ENCODE measurements at places on chromosomes 3 and 15.

DNA sequence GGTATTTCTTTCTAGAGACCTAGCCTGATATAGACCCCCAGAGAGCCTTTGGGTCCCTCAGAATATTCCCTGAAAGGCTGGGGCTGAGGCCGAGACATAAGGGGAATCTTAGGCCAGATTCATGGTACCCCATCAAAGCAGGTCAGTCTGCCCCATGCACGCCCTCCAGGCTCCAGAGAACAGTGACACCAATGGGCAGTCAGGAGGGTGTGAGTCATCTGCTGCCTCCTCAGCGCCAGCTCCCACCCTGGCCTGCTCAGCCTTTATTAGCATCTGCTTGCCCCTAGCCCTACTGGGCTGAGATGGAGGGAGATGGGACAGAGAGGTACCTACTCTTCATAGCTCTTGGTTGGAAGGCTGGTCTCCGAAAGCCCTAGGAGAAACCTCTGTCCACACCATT is 14.3 kb upstream of the CAMKV start:
- DNase-seq = no peak

DNA sequence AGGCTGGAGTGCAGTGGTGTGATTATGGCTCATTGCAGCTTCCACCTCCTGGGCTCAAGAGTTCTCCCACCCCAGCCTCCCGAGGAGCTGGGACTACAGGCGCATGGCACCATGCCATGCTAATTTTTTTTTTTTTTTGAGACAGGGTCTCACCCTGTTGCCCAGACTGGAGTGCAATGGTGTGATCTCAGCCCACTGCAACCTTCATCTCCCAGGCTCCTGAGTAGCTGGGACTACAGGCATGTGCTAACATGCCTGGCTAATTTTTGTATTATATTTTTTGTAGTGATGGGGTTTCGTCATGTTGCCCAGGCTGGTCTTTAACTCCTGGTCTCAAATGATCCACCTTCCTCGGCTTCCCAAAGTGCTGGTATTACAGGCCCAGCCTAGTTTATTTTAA is 4.0 kb downstream of the TEX9 start:
- DNase-seq = no peak

GRCh38 chr15:59237119-59237855 is 30.6 kb downstream of the LDHAL6B start:
- DNase-seq = no peak

- no peak for DNase-seq
Observed at GRCh38 chr15:50176869-50177268, 5.1 kb upstream of the SLC27A2 start.

DNA sequence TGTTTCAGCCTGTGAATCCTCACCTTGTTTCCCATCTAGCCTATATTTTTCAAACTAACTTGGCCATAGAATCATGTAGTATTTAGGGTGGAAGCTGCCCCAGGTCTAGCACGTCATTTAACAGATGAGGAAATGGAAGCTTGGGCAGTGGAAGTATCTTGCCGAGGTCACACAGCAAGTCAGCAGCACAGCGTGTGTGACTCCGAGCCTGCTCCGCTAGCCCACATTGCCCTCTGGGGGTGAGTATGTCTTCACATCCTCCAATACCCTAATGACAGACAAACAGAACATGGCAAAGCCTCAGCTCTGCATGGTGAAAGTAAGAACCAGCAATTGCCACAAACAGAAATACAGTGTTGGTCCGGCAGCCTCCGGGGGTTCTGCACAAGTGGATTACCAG is 2.2 kb upstream of the CCR5 start:
- peak; percentile 46 for DNase-seq

DNA sequence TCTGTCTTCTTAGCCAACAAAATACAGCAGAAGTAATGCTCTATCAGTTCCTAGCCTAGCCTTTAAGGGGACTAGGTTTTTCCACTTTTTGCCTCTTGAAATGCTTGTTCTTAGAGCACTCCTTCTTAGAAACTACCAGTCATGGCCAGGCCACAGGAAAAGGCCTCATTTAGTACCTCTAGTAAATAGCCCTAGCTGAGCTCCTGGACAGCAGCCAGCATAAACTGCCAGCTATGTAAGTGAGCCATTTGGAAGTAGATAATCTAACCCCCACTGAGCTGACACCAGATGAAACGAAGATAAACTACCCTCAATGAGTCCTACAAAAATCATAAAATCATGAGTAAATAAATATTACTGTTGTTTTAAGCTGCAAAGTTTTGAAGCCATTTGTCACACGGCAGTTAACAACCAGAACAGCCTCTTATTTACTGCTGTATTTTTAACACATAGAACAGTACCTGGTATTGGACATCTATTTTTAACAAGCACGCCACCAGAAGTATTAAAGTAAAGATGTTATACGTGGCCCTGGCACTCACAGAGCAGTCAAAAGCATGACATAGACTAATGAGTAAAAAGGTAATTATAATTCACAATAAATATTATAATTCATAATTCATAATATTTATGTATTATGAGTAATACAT is 12.0 kb downstream of the TBC1D5 start:
- DNase-seq = no peak

DNA sequence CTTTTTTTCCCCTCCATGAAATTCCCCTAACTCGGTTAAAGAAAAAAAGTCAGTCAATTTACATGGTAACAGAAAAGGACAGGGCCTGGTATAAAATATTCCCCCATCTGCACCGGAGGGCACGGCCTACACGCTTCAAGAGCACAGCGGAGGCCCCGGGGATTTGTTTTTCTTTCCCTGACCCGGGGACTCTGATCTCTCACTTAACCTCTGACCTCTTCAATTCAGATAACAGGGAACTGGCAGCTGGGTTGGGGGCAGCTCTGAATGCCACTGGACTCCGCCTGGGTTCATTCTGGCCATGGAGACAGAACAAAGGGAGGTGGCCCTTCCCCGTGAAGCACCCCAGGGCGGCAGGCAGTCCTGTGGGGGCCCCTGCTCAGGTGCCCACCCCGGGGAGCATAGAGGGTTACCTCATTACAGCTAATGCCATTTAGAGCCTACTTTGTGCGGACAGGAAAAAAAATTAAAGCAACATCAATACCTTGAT is 257.5 kb downstream of the SHQ1 start:
- no peak for DNase-seq

DNA sequence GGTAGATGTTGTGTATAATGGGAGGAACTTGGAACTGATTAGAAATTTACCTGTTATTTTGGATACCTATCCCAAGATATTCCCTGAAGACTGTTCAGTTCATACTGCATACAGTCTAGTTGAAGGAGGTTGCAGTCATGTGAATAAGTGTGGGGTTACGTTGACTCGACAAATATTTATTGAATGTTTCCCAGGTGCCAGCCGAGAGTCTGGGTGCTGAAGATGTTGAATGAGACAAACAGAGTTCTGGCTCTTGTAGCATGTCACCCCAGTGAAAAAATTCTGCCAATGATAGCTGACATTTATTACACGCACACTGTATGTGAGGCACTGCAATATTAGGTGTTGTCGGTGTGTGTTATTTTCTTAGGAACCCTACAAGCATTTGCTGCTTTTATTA is 176.0 kb downstream of the KCNMB2 start:
- no peak for DNase-seq

- no peak for DNase-seq
Observed at GRCh38 chr15:36931434-36931833, 168.9 kb downstream of the MEIS2 start.

DNA sequence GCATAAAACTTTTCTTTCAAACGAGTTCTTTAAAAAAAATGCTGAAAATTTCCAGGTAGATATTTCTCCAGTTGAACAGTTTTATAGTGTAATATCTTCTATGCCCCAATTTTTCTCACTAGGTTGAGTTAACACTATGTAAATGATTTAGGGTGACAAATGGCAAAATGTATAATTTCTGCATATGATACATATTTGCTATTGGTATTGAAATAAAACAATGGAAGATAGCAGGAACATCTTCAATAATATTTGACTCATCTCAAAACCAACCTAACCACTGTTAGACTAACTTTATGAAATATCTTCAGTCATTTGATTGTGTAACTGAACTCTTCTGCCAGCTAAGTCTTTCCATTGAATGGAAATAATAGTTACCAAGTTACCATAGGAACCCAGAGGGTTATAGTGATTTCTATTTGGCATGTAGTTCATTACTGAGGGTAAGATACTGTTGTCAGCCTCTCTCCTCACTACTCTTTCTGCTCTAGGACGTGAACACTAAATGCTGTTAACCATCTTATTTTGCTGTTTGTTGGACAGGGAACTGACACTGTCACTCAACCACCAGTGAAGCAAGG is 824.7 kb upstream of the NECTIN3 start:
- DNase-seq = no peak

DNA sequence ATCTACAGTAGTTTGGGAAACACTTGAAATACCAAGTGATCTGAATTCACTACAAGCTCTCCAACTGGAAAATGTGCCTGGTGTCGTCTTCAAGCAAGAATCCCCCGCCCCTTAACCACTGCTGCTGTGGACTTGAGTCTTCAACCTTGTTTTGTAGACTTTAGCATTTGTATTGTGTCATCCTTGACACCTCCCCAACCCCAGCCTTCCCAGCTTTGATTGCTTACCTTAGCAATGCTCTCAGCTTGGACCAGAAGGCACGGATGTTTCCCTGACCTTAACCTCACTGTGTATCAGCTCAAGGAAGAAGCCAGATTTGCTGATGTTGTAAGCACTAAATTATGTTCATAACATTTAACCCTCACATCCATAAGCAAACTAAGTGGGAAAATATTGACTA is 146.4 kb downstream of the IGF1R start:
- DNase-seq = no peak

- DNase-seq = no peak
Observed at GRCh38 chr3:159620281-159620680, 368.4 kb upstream of the IL12A start.

- DNase-seq = no peak
Observed at GRCh38 chr3:129549006-129549800, 6.2 kb downstream of the H1-8 start.

DNA sequence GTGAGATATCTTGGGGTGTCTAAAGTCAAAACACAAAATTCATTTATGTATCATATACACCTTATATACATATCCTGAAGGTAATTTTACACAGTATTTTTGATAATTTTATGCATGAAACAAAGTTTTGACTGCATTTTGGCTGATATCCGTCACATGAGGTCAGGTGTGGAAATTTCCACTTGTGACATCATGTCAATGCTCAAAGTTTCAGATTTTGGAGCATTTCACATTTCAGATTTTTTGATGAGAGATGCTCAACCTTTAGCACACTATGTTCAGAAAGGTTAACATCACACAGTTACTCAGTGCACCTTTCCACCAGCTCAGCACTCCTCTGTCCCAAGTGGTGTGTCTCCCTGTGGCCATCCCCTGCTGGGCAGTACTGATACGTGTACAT is 37.7 kb upstream of the CPB1 start:
- no peak for DNase-seq

GRCh38 chr3:122942937-122943827 is 84.4 kb downstream of the SEMA5B start:
- no peak for DNase-seq

GRCh38 chr3:128518587-128519490 is 25.8 kb upstream of the GATA2 start:
- DNase-seq = no peak

DNA sequence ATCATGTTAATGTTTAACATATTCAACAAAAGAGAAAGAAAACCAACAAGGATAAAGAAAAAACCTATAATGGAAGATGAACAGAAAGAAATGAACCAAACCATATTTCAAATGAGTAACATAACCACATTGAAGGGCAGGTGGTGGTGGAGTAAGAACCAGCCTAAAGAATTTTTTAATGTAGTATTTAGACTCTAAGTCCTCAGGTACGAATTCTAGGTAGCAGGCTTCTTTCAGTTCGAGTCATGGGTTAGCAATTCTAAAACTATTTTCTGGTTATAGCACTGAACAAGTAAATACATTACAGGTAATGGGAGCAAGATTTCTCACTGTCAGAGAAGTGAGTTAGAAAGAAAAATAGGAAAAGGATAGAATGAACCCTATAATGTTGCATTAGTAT is 24.4 kb downstream of the DCBLD2 start:
- no peak for DNase-seq

- no peak for DNase-seq
Observed at GRCh38 chr3:24548278-24548677, 53.6 kb upstream of the THRB start.

- no peak for DNase-seq
Observed at GRCh38 chr3:18758047-18758704, 333.0 kb upstream of the SATB1 start.

DNA sequence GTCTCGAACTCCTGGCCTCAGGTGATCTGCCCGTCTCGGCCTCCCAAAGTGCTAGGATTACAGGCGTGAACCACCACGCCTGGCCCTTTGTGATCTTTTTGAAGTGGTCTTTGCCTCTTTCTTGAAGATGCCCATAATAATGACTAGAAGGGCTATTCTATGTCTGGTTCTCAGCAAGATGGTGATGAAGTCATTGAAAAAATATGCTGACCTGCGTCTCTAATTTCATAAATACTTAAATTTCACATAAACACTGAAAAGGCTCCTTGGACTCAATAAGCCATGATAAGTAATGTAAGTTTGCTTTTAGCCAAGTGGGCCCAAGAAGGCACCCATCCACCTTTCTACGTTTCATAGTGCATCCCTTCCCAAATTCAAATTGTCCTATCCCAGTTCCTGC is 775 bp upstream of the MAPK6 start:
- DNase-seq = no peak

DNA sequence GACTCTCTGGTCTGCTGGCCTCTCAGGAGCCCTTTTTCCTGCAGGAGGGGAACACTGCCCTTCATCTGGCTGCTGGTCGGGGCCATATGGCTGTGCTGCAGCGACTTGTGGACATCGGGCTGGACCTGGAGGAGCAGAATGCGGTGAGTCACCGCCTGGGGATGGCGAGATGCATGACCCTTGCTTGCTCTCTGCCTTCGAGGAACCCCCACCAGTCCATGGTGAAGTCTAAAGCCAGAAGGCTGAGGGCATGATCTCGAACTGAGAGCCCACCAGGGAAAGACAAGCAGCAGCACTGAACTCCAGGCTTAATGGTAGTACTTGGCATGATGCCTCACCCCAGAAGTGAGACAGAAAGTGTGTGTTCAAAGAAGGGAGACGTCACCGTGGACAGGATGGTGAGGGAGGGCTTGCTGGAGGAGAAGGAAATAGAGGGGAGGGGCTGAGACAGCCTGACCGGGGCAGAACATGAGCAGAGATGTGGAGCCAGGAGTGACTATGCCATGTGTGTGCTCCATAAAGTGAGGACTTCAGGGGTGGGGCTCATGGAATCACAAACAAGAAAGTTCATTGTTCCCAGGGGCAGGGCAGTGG is 19.2 kb downstream of the ANKDD1A start:
- DNase-seq = no peak

GRCh38 chr3:125085166-125085565 is 29.4 kb upstream of the HEG1 start:
- DNase-seq = no peak

GRCh38 chr15:80953953-80954778 is 35.5 kb downstream of the MESD start:
- DNase-seq = no peak

- no peak for DNase-seq
Observed at GRCh38 chr3:189739378-189739777, 108.2 kb downstream of the TP63 start.

- DNase-seq = no peak
Observed at GRCh38 chr15:67227846-67228245, 26.6 kb downstream of the AAGAB start.

GRCh38 chr15:53648934-53649333 is 110.5 kb downstream of the WDR72 start:
- no peak for DNase-seq
